NCI-H2171 treated with DMSO at 0.1 percent for 48 hours (cell line): ENCODE measurements at places on chromosomes 11 and 22.

GRCh38 chr22:31678748-31679147 lies 16.7 kb upstream of the PISD start:
- no peak for DNase-seq

- peak; percentile 60 for DNase-seq
Observed at GRCh38 chr22:22578702-22579424, 19.8 kb upstream of the PRAME start.

- DNase-seq: no peak
Observed at GRCh38 chr11:12813371-12814225, 139.4 kb downstream of the TEAD1 start.

GRCh38 chr11:115616971-115617370 lies 112.8 kb upstream of the CADM1 start:
- DNase-seq: peak; percentile 13

GRCh38 chr11:107999759-108000455 lies 8.8 kb upstream of the CUL5 start:
- DNase-seq: peak; percentile 55

DNA sequence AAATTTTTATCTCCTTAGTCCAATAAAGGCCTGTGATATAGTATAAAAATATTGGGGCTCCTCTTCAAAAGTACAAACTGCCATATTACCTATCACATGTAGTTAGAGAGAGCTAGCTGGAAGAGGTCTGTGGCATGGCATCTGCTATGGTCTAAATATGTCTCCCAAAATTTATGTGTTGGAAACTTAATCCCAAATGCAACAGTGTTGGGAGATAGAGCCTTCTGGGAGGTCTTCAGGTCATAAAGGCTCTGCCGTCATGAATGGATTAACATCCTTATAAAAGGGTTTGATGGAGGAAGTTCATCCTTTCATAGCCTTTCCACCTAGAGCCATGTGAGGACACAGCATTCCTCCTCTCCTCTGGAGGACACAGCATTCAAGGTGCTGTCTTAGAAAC lies 105.4 kb downstream of the RELT start:
- DNase-seq: no peak

DNA sequence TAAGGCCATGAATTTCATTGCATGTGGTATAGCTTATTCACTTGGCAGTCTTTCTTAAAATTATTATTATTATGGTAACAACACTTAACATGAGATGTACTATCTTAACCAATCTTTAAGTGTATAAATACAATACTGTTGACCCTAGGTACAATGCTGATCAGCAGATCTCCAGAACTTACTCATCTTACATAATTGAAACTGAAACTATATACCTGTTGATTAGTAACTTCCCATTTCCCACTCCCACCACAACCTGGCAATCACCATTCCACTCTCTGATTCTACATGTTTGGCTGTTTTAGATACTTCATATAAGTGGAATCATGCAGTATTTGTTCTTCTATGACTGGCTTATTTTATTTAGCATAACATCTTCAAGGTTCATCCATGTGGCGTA lies 150.2 kb upstream of the POU2AF2 start:
- DNase-seq: no peak

DNA sequence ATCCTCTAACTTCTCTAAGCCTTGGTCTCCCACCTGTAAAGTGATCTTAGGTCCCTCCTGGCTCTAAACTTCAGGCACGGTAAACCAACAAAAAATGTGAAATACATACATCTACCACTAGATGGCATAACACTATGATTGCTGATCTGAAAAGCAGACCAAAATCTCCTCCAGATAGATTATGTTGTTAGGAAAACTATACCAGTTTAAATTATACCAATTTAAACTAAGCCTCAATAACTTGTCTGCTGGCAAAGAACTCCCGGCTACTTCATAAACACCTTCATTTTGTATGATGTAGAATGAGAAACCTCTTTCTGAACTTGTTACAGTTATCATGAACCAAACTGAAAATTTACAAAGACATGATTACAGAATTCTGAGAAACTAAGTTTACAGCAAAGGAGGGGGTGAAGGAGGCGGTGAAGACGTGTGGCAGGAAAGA lies 85.9 kb downstream of the SBF2 start:
- DNase-seq: peak; percentile 50

DNA sequence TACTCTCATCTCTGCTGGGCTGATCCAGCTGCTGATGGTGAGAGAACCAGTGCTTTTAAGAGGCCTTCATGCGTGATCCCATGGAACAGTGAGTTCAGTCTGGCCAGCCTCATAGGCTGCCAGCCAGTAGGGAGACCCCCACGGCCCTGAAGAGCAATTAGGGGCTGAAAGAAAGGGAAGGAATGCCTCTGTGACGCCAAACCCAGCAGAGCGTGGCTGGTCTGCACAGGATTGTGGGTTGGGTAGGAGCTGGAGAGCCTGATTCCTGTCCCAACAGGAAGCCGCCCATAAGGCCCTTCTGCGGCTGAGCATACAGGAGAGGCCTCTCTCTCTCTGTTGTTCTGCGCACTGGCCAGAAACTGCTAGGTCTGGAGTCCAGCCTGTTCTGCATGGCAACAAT lies 181.5 kb upstream of the E2F8 start:
- DNase-seq: no peak

GRCh38 chr11:61359516-61359915 lies 2.2 kb downstream of the CYB561A3 start:
- DNase-seq: no peak

DNA sequence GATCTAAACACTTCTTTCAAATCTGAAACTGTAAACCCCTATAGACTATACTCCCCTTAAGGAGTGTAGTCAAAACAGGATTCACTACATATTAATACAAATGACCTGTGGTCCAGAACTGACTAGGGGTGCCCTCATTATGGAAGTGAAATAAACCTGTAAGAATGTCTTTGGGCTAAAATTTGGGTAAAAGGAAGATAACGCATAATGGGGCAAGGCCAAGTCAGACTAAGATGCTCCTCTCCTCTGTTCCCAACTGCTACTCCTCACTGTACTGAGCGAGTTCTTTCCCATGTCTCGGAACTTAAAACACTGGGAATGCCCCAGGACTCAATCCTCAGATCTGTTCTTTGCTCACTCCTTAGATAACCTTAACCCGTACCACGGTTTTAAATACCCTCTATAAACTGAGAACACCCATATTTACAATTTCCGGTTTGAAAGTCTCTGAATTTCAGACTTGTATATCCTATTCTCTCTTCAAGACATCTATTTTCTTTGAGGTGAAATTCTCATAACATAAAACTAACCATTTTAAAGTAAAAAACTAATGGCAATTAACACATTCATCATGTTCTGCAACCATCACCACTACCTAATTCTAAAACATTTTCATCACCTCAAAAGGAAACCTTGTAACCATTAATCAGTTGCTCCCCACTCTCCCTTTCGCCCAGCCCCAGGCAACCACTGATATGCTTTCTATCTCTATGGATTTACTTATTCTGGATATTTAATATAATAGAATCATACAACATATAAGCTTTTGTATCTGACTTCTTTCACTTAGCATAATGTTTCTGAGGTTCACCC lies 4.0 kb downstream of the THAP12 start:
- DNase-seq: no peak

DNA sequence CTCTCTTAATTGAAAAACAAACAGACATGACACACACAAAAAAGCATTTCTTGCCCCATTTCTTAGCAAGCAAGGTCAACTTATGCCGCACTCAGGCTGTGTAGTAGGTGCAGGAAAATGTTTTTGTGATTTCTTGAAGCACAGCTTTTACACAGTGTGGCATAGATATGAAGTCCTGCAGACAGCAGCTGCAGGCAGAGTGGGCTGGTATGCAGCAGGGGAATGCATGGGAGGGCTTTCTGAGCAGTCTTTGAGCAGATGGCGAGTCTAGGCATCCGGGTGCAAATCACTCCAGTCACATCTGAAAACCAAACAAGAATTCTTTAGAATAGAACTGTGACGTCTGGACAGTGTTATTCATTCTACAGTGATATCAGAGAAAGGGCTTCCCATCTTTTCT lies 87.5 kb downstream of the BLID start:
- no peak for DNase-seq

DNA sequence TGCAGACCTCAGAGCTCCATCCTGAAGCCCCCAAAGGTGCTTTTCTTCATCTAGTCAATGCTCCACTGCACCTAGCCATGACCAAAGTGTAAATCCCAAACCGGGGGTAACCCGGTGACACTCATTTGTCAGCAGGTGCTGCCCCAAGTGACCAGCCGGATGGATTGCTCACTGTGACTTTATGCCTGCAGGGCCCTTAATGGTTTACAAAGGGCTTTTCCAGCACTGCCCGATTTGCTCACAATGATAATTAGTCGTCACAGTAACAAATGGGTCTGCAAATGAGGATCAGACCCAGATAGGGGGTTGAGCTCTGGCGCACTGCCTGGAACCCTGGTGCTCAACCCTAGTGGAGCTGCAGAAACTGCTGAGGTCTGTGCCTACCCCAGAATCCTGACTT lies 45.7 kb upstream of the CD5 start:
- no peak for DNase-seq

GRCh38 chr11:112996994-112997393 lies 35.8 kb downstream of the NCAM1 start:
- no peak for DNase-seq

- DNase-seq: no peak
Observed at GRCh38 chr11:66957971-66958231, 282 bp downstream of the PC start.

DNA sequence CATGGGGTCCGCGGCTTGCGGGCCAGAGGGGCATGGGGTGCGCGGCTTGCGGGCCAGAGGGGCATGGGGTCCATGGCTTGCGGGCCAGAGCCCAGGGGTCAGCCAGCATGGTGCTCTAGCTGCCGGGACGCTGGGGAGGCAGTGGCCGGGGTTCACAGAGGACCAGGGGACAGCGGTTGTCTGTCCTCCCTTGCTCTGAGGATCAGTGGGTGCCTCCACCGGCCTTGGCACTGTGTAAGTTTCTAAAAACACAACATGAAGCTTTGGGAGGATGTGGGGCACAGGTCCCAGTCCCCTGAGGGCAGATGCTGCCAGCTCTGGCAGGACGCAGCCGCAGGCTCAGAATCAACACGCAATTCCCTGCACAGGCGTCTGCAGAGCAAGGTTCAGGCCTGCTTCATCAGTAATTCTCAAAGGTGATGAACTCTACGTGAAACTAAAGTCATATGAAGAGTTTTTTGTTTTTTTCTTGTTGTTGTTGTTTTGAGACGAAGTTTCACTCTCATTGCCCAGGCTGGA lies 3.0 kb downstream of the MLC1 start:
- DNase-seq: no peak

DNA sequence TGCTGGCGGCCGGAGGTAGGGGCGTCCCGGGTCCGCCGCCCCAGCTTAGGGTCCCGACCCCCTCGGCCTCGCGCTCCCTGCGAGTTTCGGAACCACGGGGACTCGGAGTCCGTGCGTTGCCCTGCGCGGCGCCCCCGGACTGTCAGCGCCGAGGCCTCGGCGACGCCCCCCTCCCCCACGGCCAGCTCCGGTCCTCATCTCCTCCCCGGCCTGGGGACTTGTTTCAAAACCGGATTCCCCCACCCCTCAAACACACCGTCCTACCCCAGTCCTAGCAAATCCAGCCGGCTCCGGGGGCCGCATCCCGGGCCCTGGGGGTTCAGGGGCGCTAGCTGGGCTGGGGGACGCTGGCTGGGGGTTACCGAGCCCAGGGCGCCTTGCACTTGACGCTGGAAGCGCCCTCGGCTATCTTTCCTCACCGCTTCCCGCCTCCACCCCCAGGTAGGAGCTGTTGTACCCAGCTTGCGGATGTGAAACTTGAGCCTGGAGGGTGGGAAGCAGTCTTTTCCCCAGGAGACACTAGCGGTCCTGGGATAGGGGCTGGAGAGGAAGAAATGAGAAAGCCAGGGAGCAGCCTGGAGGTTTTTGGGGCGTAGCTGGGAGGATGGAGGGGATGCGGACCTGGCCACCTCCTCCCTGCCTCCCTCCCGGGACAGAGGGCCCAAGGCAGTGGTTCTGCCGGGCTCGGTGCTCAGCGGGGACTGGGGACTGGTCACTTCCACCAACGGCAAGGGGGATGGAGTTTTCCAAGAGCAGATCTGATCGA lies 550 bp downstream of the FBLN1 start:
- DNase-seq: peak; percentile 64

DNA sequence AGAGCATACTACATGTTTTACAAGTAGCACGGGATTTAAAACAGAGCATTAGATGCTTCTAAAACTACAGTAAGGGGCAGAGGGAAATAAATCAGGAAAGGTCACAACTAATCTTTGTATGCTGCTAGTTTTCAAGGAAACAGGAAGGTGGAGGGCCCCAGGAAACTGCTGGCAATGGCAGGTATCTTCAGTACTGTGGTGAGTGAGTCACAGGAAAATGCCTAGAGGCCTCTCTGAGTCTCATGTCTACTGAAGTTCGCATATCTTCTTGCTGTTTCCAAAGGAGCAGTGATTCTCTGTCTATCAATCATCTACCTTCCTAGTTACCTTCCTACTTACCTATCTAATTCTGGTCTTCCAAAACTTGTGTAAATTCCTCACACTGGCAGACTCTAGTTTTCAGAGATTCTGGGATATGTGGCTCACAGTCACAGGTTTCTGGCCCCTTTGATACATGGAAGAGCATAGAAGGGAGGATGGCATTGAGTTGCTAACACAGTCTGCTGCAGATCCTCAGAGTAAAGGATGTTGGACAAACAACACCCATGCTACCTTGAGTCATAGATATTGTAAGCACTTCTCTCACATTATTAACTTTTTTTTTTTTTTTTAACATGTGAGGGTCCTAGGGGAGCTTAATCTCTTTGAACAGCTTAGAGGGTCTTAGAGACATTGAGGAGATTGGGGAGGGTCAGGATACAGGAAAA lies 58.8 kb upstream of the SYN3 start:
- DNase-seq: no peak

- DNase-seq: no peak
Observed at GRCh38 chr11:11075515-11076171, 217.8 kb upstream of the ZBED5 start.

DNA sequence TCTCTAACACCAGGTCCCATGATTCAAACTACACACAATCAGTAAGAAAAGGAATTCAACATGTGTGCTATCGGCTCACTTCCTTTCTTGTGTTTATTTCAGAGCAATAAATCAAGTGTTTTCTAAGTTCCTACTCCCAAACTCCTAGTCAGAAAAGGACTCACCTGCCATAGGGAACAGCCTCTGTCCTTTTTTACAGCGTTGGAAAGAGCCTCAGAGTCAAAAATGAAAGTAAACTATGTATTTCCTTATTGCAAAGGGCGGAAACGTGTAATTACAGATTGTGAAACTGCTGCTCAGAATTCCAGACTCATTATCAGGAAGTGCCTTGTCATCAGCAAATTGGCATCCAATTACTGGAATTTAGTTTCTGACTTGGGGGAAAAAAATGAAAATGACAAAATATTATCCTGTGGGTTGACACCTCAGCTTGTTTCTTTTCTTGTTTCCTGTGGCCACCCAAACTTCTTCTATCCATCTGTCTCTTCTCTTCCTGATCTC lies at the start of gene CASP4:
Gene CASP4, minus strand, starts transcription at position 220 of the 501 bp plus-strand sequence. Its CDS starts 49 bp downstream, at position 171.
- DNase-seq: no peak

- no peak for DNase-seq
Observed at GRCh38 chr11:67504005-67504949, 886 bp downstream of the PITPNM1 start.

DNA sequence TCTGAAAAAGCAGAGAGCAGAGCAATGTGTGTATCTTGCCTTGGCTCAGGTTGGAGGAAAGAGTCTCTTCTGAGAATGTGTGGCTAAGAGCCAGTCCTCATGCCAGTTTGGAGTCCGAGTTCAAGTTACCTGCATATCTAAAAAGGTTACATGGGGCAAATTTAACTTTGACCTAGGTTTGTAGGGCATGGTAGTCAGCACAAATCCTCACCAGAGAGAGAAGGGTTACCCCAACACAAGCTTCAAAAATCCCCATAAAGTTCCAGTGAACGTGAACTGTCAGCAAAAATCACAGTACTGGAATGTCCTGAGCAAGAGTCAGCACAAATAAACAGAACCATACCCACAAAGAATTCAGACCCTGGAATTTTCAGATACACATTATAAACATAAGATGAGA lies 13.8 kb downstream of the SDHD start:
- no peak for DNase-seq
